Activated naive CD4-positive, alpha-beta T cell treated with Interleukin-2 at 50 U/mL for 16 hours (primary cell): ENCODE measurements at places on chromosomes 12 and 14.

GRCh38 chr12:124248941-124249825 is 45.7 kb upstream of the RFLNA start:
- no peak for DNase-seq

- DNase-seq, result no peak
Measured at GRCh38 chr14:100557658-100558057, 29.6 kb downstream of the BEGAIN start.

- DNase-seq, result no peak
Measured at GRCh38 chr12:14972816-14973215, at the start of gene PDE6H. Gene PDE6H, plus strand, starts transcription at chr12:14973042. Its CDS starts 4,971 bp downstream, at chr12:14978013.

DNA sequence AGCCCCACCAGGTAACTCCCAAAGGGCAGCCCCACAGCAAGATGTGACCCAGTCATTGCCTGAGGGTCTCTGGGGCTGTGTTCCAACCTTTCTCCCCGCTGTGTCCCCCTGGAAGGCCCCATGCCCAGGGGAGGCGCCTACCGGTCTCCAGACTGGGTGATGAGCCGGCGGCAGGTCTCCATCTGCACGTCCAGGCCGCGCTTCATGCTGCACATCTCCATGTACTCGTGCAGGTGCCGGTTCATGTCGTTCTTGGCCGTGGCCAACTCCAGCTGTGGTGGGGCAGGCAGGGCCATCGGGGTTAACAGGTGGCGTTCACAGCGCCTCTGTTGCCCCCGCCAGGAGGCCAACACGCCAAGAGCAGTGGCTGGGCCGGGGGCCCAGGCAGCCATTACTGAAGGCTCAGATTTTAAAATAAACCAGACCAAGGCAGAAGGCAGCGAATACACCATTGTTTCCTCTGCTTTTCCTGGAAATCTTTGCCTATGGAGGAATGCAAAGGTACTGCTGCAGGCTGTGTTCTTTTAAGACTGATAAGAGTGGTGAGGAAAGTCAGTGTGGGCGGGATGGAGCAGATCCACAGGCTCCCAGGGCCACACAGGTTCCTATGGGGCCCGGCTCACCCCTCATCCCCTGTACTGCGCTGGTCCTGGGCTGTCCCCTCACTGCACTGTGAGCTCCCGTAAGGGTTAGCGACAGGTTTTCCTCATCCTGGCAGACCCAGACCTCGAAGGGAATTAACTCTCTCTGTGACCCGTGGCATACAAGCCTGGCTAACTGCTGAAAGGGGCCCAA is 7.3 kb downstream of the GAPDH start:
- DNase-seq, result no peak

- no peak for DNase-seq
Measured at GRCh38 chr12:93848523-93849101, 171.4 kb downstream of the CRADD start.

DNA sequence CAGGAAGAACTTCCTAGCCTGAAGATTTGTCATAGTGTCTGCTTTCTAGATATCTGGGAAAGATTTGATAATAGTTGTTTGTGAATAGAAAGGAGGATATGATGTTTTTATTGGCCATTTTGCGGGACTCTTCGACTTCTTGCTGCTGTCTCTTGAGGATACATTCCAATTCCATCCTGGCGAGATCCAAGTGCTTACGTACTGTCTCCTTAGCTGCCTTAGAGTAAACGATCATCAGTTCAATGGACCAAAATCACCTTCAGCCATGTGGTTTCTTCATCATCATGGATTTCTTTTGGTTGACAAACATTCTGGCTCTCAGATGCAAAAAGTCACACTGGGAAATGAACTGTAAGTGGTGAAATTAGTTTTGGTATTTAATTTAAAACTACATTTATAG is 82.7 kb upstream of the SCN8A start:
- no peak for DNase-seq

GRCh38 chr14:56549721-56550120 is 29.9 kb upstream of the TMEM260 start:
- no peak for DNase-seq

DNA sequence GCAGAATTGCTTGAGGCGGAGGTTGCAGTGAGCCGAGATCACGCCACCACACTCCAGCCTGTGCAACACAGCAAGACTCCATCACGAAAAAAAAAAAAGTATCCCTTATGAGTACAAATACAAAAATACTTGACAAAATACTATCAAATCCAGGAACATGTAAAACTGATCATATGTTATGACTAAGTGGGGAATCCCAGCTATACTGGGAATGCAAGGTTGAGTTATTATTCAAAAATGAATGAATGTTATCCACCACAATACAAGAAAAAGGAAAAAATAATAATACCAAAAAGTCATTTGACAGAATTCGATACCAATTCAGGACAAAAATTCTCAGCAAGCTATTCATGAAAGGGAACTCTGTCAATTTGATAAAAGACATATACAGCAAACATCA is 32.6 kb downstream of the MOK start:
- no peak for DNase-seq

DNA sequence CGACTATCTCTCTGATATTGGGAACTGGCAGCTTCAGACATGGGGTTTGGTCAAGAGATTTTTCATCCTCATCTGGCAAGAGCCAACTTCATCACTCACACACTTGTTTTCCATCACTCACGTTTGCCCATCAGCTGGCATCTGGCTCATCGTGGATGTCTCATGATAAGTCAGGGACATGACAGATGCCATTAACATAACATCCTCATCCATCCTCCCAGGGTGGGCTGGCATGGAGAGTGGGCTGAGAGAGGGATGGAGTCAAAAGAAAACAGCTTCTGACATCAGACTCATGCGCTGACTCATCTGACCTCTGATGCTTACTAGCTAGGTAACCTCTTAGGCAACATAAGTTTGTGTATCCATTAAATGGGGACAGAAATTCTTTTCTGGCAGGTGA is 1.8 kb upstream of the VSX2 start:
- DNase-seq, result no peak

DNA sequence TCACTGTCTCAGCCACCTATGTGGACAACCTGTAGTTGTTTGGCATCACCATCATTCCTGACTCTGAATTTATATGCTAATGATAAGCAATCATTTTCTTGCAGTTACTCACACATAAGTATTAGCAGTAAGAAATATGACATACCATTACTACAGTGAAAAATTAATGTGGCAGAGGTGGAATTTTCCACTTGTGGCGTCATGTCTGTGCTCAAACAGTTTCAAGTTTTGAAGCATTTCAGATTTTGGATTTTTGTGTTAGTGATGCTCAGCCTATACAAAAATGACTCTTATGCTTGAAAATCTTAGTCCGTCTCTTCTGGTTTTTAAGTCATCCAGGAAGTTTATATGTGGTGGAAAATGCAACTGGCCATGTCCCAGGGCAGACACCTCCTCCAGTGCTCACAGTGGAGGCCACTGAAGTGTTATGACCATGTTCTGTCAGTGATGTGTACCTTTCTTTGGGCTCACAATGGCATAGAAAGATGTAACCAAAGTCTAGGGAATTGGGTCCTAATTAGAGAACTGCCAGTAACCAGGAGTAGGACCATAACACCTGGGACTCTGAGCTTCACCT is 220.6 kb downstream of the SYT1 start:
- no peak for DNase-seq

DNA sequence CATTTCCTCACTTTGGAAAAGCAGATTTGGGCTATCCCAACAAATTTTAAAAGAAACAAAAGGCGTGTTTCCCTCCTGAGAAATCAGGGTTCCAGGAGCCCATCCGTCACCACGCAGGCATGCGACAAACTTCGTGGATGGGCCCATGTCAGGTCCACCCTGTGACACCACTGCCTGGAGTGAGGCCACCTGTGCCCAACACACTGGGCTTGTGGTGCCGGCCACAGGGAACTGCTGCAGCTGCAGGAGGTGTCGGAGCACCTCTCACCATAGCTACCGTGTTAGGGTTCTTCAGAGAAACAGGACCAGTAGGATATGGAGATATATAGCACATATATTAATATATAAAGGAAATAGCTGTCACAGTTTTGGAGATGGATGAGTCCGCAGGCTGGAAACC is 53.0 kb upstream of the BCL11B start:
- DNase-seq, result no peak

DNA sequence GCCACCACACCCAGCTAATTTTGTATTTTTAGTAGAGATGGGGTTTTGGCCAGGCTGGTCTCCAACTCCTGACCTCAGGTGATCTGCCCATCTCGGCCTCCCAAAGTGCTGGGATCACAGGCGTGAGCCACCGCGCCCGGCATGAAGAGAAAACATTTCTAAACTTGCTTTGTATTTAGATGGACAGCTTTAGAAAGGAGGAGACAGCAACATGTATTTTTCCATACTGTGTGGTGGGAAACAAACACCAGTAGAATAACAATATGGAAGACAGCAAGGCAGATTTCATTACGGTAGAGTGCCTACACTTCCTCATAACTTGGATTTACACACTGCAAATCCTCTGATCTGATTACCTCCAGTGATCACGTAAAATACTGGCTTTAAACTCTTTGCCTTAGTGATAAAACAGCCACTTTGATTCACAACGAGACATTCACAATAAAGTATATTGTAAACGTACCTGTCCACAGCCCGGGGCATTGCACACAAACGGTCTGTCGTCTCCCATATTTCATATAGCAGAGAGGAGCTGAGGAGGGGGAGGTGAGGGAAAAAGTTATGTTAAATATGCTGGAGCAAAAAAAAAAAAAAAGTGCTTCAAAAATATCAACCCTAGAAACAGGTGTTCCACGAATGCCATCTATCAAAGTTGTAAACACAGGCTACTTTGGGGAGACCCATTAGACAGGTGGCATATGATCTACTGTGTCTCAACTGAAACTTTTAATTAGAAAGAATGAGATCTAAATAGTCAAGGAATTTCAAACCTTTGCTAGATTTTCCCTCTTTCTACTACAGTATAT is 25.5 kb downstream of the ATF7 start:
- no peak for DNase-seq

DNA sequence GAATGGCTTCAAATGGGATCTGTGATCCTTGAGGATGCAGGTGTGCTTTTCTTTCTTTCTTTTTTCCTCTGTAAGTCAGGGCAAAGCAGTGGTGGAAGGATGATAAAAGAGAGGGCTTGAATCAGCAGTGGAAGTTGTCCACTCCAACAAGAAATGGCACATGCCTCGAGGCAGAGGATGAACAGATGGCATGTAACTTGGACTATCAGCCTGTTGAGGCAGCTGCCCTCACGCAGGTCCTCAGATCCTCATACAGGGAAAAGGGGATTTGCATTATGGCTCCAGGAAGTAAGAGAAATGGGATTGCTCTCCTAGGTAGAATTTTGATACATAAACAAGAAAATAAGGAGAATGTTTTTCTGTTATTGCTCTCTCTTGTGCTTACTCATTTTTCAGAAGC is 368.0 kb downstream of the FUT8 start:
- no peak for DNase-seq

- no peak for DNase-seq
Measured at GRCh38 chr12:50545786-50546185, 41.0 kb downstream of the DIP2B start.

- DNase-seq, result no peak
Measured at GRCh38 chr14:50389668-50390441, 6.8 kb downstream of the CDKL1 start.

DNA sequence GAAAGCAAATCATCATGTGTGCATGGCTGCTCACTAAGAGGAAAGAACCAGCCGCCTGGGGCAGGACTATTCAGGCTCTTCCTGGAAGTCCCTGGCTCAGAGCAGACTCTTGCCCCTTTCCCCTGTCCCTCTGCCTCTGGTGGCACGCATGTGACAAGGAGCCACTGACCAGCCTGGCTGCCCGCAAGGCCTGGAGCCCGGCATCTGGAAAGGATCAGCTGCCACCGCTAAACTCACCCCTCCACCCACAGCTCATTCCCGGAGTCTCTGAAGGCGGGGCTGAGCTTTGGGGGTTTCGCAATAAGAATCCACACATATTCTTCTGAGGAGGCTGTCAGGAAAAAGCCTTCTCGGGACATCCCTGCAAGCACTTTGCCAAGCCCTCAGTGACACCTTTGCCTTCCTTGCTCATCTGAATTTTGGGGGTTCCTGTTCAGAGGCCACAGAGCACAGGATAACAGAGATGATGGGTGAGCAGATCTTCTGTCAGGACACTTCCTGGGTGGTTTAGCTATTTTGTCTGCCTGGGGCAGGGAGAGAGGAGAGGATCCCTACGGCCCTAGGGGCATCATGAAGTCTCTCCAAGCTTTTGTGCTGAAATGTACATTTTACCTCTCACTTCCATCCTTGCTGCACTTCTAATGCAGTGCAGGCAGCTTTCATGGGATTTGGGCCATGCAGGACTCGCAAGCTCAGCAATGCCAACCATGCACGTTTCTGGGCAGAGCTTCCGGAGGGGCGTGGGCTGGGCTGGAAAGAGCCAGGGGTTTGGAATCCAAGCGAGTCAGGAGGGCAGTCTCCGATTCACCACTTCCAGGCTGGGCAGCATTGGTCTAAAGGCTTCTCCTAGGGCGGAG is 124.8 kb upstream of the MAP1LC3B2 start:
- DNase-seq, result no peak

DNA sequence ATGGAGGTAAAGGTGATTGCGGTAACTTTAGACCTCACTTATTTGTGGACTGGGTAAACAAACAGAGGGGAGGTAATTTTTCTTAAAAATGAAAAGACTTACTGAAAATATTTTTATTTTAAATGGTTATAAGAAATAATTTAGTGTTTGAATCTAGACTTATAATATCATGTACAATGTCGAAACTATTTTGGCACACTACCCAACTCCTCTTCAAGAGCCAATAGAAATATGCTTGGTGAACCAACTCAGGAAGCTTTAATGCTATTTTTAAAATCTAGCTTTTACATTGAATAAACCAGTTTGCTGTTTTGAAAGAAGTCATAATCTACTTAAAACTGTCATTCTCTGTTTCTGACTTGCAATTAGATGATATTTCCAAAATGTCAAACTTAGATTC is 175.8 kb upstream of the NPAS3 start:
- no peak for DNase-seq

DNA sequence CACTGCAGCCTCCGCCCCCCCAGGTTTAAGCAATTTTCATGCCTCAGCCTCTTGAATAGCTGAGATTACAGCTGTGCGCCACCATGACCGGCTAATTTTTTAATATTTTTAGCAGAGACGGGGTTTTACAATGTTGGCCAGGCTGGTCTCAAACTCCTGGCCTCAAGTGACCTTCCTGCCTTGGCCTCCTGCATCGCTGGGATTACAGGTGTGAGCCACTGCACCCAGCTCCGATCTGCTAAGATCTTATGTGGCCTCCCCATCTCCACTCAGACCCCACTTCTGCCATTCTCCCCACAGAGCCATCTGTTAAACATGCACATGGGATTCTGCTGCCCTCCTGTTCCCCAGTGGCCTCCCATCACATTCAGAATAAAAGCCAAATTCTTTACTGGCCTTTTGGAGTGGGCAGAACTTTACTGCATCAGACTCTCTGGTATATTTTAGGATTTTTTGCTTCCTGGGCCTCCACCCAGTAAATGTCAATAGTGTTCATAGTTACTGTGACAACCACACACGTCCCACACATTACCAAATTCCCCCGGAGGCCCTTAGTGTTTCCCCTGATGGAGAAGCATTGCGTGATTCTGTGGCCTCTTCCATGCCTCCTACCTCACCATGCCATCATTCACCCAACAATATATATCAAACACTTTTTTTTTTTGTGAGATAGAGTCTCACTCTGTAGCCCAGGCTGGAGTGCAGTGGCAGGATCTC is 96.3 kb downstream of the PTPN11 start:
- DNase-seq, result no peak

GRCh38 chr12:86565038-86565437 is 308.8 kb upstream of the MGAT4C start:
- no peak for DNase-seq

GRCh38 chr12:67647799-67648520 is 585 bp upstream of the DYRK2 start:
- peak; percentile 26 for DNase-seq
